AG08395 (cell line): ENCODE measurements at places on chromosomes 7 and 10.

GRCh38 chr7:8365499-8366110, 67.8 kb upstream of the NXPH1 start:
- no peak for DNase-seq

- DNase-seq, result no peak
Observed at GRCh38 chr7:30692438-30692837, 10.2 kb upstream of the CRHR2 start.

GRCh38 chr7:46174196-46174580, 253.1 kb upstream of the IGFBP3 start:
- DNase-seq, result no peak

- DNase-seq, result peak; percentile 27
Observed at GRCh38 chr10:88999625-89000024, 9.0 kb downstream of the FAS start.

GRCh38 chr10:2144584-2144983, 407.3 kb upstream of the ADARB2 start:
- DNase-seq, result no peak

GRCh38 chr7:157893535-157894044, 556.8 kb downstream of the DNAJB6 start:
- DNase-seq, result no peak

- DNase-seq, result no peak
Observed at GRCh38 chr7:32037650-32038198, 32.5 kb downstream of the PDE1C start.

DNA sequence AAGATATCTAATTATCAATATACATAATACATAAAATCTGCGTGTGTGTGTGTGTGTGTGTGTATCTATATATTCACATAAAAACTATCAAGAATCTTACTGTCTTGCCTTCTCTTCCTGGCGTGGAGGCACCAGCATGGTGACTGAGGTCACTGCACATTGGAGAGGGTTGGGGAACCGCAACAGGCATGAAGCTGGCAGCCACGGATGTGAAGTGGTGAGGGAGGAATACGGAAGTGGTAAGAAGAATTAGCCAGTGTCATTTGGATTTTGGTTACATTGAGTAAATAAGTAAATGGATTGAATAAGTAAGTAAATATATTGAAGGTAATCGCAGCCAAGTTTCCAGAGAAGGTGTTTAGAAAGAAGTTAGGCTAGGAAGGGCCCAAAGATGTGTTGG, 85.1 kb downstream of the TRIM24 start:
- no peak for DNase-seq

GRCh38 chr7:150311146-150311545, 12.0 kb upstream of the LRRC61 start:
- no peak for DNase-seq

- DNase-seq, result peak; percentile 28
Observed at GRCh38 chr7:7911369-7912123, 57.0 kb upstream of the GLCCI1 start.

DNA sequence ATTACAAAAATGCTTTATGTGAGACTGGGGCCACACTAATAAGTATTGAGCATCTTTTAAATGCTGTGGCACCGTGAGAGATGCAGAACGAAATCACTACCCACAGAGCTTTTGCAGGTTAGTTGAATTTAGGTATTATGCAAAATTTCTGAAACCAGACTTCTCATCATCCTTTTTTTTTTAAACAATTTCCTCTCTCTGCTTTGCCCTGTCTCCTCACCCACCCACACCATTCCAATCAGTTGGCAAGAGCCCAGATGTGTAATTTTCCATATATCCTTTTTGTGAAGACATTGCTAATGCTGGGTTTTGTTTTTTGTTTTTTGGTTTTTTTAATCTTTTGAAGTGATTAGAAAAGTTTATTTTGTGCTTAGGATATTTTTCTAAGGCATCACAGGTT, 1.1 kb downstream of the YAE1 start:
- peak; percentile 9 for DNase-seq

DNA sequence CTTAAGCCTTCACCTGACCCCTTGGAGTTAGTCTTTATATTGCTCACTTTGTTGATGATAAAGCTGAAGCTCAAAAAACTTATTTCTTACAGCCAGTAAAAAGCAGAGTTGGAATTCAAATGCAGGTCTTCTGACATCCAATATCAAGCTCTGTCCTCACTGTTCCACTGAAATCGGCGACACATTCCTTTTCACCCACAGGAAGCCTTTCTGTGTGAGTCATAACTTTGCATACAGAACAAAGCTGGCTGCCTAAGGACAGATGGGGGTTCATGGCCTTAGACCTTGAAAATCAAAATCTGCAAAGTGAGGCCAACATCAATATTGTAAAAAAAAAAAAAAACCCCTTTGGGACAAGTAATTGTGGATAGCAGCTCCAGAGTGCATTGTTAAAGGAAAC, 21.8 kb upstream of the AKR1B1 start:
- peak; percentile 82 for DNase-seq

DNA sequence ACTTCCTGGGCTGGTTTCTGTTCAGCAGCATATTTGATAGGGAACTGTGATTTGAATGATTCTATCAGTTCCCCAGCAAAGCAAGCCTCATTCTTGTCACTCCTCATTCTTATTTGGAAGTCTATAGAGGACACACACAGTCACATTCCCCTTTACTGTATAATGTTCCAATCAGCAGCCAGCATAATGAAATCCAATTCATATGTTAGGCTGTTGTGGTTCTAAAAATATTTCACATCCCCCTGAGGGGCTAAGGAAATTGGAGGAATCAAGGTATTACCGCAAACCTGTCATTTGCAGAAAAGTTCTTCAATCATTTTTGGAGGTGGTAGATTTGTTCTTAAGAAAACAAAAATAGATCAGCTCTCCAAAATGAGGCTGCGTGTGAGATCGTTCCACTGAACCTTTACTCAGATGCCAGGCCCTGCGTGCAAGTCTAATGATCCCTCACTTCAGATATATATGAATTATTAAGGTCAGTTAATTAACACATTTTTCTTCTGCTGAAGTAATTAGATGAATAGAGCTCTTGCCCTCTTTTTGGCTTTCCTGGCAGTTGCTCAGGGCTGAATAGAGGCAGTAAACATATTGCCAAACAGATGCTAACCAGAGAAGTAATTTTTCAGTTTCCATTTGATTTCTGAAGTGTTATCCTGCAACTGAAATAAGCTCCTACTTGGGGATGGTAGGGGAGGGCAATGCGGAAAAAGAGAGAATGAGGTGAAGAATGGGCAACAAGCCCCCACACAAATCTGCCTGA, 31.8 kb downstream of the LSMEM1 start:
- DNase-seq, result no peak

DNA sequence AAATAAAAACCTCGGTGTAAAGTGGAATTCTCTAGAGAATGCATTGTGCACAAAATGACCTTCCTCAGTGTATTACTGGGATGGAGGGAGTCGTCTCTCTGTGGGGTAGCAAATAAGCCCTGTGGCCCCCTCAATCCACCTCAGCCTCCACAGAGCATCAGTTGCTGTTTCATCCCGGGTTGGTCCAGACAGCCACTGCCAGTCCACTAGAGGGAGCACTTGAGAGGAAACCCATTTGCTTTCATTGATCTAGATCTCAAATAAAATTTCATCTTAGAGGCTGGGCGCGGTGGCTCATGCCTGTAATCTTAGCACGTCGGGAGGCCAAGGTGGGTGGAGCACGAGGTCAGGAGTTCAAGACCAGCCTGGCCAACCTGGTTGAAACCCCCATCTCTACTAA, 1128.7 kb downstream of the CNTNAP2 start:
- peak; percentile 8 for DNase-seq

DNA sequence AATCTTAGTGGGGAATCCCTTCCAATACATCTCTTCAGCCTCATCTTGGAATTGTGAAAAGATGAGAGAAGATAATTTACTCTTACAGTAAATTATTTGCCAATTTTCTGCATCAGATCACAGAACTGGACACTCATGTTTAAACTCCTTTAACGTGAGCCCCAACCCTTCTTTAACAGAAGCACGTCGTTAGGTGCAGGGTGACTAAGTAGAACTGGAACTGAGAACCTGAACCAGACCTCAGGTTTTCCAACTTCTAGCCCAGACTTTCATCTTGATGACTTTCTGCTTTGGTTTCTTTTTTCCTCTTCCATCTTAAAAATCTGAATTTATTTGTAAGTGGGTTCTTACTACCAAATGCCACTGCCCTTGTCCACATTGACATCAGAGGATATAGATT, 57.2 kb upstream of the LYZL2 start:
- DNase-seq, result no peak

- no peak for DNase-seq
Observed at GRCh38 chr7:37719077-37719476, 35.5 kb downstream of the GPR141 start.

DNA sequence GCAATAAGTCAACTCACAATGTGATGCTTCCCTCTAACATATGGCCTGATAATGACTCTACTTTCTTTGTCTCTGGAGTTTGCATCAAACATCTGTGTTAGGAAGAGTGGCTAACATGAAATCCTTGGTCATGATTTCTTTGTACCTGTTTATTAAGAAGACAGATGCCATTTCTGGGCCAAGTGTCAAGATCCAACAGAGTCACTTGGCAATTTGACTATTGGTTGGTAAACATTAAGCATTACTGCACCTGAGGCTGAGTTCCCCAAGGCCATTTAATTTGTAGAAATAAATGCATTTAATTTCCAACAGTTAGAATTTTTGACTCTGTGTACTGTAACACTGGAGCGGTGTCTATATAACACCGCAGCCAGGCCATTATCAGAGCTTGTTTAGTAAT, 403.7 kb downstream of the GALNT17 start:
- DNase-seq, result no peak

- DNase-seq, result no peak
Observed at GRCh38 chr7:127393368-127394058, 1.0 kb upstream of the ZNF800 start.

DNA sequence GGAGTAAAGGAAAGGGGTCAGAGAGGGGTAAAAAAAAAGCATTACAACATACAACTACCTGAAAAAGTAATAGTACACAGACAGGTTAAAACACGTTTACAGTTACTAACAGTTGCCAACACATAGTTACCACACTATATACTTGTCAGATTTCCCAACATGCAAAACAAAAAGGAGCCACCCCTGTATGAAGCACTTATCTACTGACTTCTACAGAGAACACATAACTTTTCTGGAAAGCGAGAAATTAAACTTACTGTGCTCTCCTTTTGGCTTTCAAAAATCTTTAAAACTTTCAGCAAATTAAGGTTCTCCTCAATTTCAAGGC, 2.1 kb downstream of the ABI1 start:
- DNase-seq, result no peak

- DNase-seq, result peak; percentile 33
Observed at GRCh38 chr10:98664329-98665042, 217.8 kb upstream of the HPS1 start.

DNA sequence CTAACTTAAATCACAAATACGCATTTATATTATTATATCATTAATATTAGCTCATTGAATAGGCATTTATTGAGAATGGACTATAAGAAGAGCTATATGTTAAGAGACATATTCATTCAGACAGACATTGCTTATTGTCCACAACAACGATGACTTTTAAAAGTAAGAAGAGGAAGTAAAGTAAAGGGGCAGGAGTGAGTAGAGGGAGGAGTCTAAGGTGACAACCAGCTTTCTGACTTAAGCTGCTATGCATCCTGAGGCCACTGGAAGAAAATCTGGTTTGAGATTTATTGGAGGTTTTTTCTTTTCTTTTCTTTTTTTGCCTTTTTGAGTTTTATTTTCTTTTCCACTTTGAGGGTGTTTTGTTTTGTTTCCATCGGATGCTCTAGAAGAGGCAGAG, 723.5 kb downstream of the GRM8 start:
- no peak for DNase-seq

DNA sequence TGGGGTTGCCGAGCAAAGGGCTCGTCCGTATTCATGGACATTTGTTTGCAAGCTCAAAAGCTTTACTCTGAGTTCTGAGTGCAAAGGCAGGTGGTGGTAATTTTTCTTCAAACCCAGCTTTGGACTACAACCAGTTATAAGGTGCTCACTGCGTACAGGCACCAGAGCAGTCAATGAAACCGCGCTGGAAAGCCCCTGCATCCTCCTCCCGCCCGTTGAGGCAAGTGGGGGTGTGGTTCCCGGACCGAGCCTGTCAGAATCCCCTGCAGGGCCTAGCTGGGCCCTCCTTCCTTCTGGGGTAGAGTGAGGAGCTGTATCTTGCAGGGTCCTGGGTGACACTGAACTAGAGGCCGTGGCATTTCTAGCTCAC, 22.3 kb downstream of the AMZ1 start:
- DNase-seq, result no peak

- no peak for DNase-seq
Observed at GRCh38 chr10:125448596-125448995, 234.4 kb downstream of the TEX36 start.

GRCh38 chr10:30379983-30380382, 30.9 kb upstream of the MTPAP start:
- DNase-seq, result no peak

DNA sequence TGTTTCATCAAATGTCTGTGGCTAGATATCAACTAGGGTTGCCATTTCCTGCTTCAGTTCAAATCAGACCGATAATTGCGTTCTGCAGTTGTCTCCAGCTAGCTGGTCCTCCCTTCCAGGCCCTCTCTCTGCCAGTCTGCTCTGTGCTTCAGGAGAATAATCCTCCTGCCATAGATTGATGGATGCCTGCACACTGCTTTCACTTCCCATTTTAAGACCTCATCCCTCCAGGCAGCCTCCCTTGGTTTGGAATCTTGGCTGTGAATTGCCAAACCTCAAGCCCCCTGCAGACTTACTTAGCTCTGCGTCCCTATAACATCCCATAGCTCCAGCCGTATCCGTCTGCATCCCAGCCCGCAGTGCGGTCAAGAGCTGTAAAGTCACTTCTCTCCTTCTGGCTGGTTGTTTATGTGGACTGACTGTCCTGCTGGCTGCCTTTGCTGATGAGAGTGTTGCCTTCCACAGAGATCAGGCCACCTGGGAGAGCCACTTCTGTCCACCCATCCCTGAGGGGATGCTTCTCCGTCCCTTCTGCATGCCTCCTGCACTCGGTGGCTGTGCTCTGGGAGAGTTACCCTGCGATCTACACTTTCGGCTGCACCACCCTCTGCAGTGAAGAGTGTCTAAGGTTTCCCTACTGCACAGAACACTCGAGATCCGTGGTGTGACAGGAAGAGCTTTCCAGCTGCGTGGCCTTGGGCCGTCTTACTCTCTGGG, 22.4 kb upstream of the KLF6 start:
- DNase-seq, result no peak

- DNase-seq, result no peak
Observed at GRCh38 chr10:7046615-7047014, 364.2 kb downstream of the SFMBT2 start.
